NCI-H345 (cell line): ENCODE measurements at places on chromosomes 12 and 14.
A peak's percentile ranks its signal among the peaks of the same experiment; 100 is the strongest.

- no peak for DNase-seq
Observed at GRCh38 chr14:95711476-95712176, 2.3 kb downstream of the TCL1A start.

- DNase-seq: no peak
Observed at GRCh38 chr12:132218527-132218875, 74.2 kb downstream of the NOC4L start.

DNA sequence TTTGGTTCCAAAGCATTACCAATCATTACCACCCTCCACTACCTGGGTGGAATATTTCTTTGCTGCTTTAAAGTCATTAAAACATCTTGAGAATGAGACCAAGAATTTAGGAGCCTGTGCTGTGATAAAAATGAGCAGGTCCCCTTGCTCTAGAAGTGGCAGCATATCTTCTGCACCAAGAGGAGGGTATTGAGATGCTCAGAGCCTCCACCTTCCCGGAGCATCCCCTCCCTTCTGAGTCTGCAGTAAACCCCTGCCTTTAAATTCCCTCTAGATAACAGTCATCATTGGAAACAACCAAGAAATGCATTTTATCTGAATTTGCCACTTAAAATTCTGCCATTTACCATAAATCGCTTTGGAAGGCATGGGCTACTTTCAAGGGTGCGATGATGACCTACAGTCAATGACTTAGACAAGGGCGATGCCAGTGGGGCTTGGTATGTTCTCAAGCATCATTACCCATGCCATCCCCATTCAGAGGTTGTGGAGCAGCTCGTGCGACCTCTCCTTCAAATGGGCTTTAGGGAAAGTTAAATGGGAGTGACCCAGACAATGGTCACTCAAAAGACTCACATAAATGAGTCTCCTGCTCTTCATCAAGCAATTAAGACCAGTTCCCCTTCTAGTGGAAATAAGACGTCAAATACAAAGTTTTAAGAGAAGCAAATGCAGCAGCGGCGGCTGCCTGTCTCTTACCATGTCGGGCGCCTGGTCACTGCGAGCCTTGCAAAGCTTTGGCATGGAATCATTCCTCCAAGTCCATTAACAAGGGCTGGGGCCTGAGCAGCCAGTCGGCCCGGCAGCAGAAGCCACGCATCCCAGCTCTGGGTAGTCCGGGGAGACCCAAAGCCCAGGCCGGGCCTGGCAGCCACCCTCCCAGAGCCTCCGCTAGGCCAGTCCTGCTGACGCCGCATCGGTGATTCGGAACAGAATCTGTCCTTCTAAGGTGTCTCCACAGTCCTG lies 334.5 kb downstream of the TMEM121 start:
- DNase-seq: no peak

DNA sequence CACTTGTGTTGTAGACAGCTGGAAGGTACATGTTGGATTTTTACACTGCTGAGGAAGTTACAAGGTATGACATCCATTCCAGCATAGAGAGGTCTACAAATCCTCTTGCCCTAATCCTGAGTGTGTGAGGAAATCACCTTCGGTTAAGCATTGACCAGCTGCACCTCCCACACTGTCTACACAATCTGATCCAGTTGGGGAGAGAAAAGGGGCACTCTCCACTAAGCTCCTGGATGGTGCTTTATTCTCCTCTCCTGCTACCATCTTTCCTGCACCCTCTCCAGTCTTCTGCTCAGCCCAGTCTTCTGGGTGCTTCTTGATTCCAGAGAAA lies at the start of gene OR6J1:
Gene OR6J1 (minus strand): TSS at position 48 of the 331 bp plus-strand sequence. CDS start 9,541 bp downstream, outside the sequence.
- DNase-seq: no peak

DNA sequence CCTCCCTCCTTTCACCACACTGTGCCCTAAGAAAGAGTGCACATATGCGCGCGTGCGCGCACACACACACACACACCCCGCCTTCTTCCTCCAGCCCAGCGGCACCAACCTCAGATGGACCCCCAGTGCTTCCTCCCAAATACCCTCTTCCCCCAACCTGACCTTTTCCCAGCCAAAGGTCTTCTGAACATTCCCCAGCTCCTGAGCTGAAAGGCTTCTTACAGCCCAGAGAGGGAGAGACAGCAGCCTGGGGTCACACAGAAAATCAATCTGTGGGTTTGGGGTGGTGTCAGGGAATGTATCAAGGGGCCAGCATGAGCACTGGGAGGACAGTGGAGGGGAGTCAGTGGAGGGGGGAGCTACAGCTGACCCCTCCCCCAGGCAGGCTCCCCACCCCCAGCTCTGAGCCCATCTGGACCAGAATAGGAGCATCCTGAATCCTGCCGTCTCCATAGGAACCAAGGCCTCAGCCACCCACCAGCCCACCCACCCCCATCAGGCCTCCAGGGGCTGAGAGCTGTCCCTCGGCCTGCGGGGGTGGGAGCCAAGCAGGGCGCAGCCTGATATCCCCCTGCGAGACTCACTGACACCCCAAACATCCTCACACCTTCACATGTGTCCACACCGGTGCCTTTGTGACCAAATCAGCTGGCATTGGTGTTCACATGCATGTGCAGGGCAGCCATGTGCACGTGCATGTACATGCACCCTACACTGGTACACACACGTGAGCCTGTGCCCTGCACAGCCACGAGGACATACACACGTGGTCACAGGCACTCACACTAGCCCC lies 5.7 kb downstream of the RASAL1 start:
- DNase-seq: no peak

- DNase-seq: no peak
Observed at GRCh38 chr12:71686658-71687025, 760 bp downstream of the TMEM19 start.

DNA sequence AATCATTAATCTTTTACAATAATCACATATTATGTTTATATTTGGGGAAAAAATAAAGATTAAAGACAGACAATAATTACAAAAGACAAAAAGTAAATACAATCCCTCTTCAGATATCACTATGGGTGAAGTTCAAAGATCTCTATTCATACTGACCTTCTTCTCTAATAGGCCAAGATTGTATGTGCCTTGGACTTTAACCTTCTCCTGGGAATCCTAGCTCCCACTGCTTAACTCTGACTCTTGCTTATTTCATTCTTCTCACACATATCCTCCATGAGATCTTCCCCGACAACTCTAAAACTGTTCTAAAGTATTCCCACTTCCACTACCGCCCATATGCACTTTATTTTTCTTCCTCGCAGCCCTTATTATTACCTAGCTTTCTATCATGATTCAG lies 83.8 kb downstream of the EEA1 start:
- DNase-seq: no peak

- DNase-seq: no peak
Observed at GRCh38 chr12:110957652-110958051, 37.3 kb upstream of the MYL2 start.

DNA sequence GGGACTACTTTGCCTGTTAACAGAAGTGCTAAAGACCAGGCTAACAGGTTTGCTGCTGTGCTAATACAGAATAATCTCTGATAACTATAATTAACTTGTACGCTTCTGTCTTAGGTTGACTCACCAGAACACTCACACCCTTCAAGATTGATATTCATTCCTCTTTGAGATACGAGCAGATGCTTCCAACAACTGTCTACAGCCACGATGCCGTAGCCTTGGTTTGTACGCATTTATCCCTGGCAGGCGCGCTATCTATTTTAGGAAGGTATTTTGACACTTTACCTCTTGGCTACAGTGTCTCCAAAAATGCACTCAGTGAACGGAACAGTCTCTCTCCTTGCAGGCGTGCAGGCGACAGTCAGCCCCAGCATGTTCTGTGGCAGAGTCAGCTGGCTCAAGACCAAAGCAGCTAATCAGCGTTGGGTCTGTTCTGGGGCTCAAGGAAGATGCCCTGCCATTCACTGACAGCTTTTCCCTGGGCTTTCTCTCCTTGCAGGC lies 146.4 kb upstream of the PRICKLE1 start:
- no peak for DNase-seq

GRCh38 chr12:125492354-125493270 lies 427.4 kb downstream of the AACS start:
- DNase-seq: no peak

DNA sequence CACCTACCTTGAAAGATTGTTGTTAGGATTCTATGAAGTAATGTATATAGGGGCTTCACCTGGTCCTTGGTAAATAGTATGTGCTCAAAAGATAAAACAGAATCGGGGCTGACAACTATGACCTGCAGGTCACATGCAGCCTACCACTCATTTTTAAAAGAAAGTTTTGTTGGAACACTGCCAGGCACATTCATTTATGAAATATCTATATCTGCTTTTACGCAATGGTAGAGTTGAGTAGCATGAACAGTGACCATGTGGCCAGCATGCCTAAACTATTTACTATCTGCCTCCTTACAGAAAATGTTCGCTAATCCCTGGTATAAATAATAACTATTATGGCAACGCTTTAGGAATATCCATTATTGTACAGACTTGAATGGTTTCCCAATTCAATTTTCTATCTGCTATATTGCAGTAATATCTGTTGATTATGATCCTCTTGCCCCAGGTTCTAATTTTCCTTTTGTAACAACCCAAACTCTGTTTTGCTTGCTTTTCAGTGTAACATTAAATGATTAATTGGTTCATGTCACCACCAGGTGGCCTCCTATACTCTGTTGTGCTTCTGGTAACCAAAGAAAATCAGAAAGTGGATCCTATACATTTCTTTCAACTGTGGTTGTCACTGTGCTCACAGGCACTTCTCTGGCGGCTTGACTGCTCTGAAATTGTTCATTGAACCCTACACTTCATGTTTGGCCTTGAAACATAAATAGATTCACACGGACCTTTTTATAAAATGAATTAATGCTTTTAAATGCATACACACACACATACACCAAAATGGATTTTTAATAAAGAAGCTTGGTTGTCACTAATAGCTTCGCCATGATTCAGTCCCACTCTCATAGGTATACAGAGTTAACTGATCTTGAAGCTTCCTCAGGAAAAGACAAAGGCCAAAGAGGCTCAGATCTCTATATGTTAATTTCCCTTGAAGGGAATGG lies 227.7 kb upstream of the NPAS3 start:
- DNase-seq: peak; percentile 42

GRCh38 chr14:51400139-51400538 lies 160.1 kb downstream of the TMX1 start:
- no peak for DNase-seq

GRCh38 chr12:41801261-41801660 lies 343.4 kb downstream of the GXYLT1 start:
- no peak for DNase-seq

DNA sequence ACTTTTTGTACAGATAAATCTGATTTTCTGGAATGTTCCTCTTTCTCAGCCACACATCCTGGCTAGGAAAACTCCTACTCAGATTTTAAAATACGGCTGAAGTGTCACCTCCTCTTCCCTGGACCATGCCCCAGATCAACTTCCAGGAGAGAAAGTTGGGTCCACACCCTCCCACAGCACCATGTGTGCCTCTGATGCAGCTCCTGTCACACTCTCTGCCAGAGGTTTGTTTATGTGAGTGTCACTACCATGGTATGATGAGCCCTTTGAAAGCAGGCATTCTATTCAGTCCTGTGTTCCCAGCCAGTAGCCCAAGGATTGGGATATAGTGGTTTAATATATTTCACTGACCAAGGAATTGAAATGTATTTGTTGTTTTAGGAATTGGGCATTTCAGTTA lies 287.2 kb upstream of the ATP2B1 start:
- DNase-seq: no peak

DNA sequence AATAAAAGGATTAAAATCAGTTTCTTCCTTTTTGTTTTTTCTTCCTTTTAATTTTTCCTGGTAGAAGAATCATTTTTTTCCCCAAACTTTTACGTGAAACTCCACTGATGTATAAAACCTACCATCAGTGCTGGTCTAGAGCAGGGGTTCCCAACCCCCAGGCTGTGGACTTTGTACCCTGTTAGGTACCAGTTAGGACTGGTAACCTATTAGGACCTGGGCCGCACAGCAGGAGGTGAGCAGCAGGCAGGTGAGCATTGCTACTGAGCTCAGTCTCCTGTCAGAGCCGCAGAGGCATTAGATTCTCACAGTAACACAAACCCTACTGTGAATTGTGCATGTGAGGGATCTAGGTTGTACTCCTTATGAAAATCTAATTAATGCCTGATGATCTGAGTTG lies 10.1 kb downstream of the SMCO2 start:
- no peak for DNase-seq

- DNase-seq: no peak
Observed at GRCh38 chr14:23284654-23285529, 1.0 kb downstream of the HOMEZ start.

GRCh38 chr14:30357791-30358190 lies 201.2 kb upstream of the G2E3 start:
- no peak for DNase-seq

GRCh38 chr14:94036313-94037167 lies 10.4 kb downstream of the OTUB2 start:
- DNase-seq: peak; percentile 66

- DNase-seq: no peak
Observed at GRCh38 chr14:24607635-24608514, 1.6 kb downstream of the GZMH start.

GRCh38 chr14:39034481-39035296 lies 68.3 kb downstream of the SEC23A start:
- no peak for DNase-seq

GRCh38 chr12:72511906-72512305 lies 239.7 kb downstream of the TRHDE start:
- no peak for DNase-seq

- no peak for DNase-seq
Observed at GRCh38 chr14:103889313-103890051, 38.8 kb upstream of the TDRD9 start.
